Activated B cell treated with CpG ODN at 0.5 μM for 24 hours (primary cell): ENCODE measurements at places on chromosomes 5 and 9. TPM values are rescaled to one million over a fixed set of nuclear protein-coding genes. Genes with fewer than 3 reads are reported as not detected.
A peak's percentile ranks its signal among the peaks of the same experiment; 100 is the strongest.

SLC4A9 gene
- total RNA-seq: not detected in 2 replicates

SUSD1 gene
- 12.9 and 15.7 TPM in 2 replicates for total RNA-seq

PCDHGB6 gene
- total RNA-seq: 1.2 and 1.6 TPM in 2 replicates

DNA sequence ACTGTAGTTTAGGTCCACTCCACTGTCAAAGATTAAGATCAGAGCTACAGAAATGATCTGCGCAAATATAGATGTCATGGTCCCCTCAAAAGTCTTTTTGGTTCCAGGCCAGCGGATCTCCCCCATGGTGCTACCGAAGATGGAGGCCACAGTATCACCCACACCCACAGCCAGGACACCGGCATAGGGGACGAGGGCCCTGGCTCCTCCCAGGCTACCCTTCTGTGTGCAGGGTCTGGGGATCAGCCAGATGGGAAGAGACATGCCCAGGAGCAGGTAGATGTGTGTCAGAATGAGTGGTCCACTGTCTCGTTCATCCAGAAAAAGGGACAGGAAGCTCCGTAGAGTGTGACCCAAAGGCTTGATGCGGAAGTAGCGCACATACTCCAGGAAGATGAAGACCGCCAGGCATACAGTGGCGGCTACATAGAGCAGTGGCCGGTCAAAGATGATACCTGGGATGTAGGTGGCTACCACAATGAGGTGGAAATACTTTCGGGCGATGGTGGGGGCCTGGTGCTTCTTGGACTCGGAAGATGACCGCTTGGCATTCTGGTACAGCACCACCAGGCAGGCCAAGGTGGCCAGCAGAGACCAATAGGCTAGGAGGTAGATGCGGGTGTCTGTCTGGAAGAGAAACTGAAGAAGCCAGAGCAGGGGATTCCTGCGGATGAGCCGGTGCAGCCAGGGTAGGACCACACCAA lies 1.5 kb downstream of the DOLK start:
- peak overlapping the region; percentile 98 for H3K4me3 ChIP-seq
- H3K36me3 ChIP-seq: peaks cover 22% of the 10 kb centered on the region
- peak overlapping the region; percentile 51 for H3K27ac ChIP-seq
- no peak for DNase-seq
- peaks cover 27% of the 10 kb centered on the region for H3K4me1 ChIP-seq

- no peak overlapping the region for H3K27ac ChIP-seq
- peaks cover 4% of the 10 kb centered on the region for H3K4me1 ChIP-seq
- H3K36me3 ChIP-seq: no peaks in the 10 kb centered on the region
- no peak overlapping the region for H3K4me3 ChIP-seq
Observed at GRCh38 chr9:94210616-94211603, 48.2 kb upstream of the ZNF169 start.

- no peak overlapping the region for H3K4me3 ChIP-seq
- H3K27ac ChIP-seq: no peak overlapping the region
- H3K4me1 ChIP-seq: no peaks in the 10 kb centered on the region
- H3K27me3 ChIP-seq: no peaks in the 10 kb centered on the region
- no peak for DNase-seq
Observed at GRCh38 chr5:39780347-39780746, 355.6 kb upstream of the DAB2 start.

DNA sequence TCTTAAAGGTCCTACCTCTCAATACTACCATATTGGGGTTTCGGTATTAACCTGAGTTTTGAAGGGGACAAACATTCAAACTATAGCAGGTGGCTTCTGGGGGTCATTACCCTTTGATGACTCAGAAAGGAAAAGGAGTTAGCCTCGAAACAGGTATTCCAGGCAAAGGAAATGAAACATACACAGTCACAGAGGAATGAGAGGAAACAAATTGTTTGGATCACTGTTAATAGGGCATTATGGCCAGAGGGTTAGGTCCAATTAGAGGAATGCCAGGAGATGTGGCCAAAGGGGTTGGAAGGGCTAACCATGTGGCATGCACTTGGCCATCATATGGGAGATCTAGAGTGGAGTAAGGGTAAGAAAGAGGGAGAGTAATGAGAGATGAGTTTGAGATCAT lies 23.9 kb upstream of the NIM1K start:
- H3K36me3 ChIP-seq: peaks cover 60% of the 10 kb centered on the region
- H3K27me3 ChIP-seq: no peaks in the 10 kb centered on the region
- H3K4me3 ChIP-seq: no peak overlapping the region
- no peak for DNase-seq
- H3K4me1 ChIP-seq: peaks cover 3% of the 10 kb centered on the region
- H3K27ac ChIP-seq: no peak overlapping the region
